ENCODE measurements at places on chromosomes 13 and 19.

DNA sequence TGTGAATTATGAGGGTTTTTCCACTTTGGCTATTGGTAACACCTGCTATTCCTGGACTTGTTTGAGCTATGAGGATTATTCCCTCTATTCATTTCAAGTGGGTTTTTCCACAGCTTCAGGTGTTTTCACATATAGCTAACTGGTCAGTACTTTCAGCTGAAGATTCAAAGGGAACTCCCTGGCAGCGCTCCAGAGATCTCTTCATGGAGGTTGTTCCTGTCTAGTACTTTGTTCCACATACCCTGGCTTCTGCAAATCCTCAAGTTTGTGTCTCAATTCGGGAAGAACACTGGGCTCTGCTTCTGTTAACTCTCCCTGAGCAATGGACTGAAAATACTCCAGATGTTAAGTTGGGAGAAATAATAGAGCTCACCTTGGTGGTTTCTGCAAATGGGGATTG lies 5.6 kb upstream of the ZNF607 start:
- no peak for DNase-seq

DNA sequence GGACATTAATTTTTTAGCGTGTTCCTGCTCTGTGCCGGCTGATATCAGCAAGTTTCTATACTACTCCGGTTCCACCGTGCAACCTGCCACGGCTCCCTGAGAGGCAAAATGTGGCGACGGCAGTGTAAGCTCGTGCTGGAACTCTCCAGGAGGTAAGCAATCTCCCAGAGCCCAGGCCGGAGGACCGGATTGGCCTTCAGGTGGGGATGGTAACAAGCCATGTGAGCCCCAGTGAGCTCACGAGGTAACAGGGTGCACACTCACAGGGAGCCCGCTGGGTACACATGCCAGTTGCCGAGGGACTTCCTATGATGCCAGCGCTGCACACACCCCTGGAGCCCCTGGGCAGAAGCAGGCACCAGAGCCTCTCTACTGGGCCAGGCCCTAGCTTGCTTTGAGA lies 38.5 kb downstream of the NAXD start:
- DNase-seq, result no peak

DNA sequence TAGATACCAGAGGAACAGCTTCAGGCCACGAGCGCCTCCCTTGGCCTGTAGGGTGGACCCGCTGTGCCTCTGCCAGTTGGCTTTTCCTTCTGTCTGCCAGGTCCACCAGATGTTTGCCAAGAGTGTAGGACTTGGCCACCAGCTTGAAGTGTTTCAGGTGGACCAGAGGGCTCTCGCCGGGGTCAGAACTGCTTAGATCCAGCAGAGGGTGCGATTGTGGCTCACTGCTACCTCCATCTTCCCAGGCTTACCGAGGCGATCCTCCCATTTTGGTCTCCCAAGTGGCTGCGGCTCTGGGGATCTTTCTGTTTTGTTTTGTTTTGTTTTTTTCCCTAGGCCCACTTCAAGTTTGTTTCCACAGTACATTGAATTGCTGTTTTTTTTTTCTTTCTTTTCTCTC lies 23.0 kb upstream of the ZNF730 start:
- DNase-seq, result no peak

DNA sequence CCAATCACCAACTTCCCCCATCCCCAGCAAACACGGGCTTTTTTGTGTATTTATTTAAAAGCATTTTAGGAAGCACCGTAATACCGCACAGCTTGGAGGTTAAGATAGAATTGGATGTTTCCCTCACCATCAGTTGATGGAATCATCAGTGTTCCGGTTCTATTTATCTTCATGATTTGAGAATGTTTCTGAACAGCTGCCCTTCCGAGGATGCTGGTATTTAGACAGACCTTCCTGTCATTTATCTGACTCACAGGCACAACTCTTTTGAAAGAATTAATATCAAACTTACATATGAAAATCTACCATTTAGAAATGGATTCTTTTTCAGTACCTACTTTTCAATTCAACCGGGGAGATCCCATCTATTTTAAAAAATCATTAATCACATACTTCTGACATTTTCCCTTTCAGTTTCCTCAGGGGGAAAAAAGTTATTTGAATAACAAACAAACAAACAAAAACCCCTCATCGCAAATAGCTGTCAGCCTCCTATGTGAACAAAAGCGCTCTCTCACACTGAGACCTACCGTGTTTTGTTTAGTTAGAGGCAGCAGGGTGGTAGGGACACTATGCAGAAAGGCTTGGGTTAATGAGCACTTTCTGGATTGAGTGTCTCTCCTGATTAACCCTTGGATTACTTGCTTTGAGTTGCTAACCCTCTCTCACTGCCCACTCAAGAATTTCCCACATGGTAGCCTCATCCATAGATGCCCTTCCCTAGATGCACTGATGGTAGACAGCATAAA lies 189.3 kb downstream of the TM9SF2 start:
- no peak for DNase-seq
